Iris pigment epithelial cell (primary cell): ENCODE measurements at places on chromosomes 12 and 14.
A peak's percentile ranks its signal among the peaks of the same experiment; 100 is the strongest.

- peak; percentile 63 for DNase-seq
Measured at GRCh38 chr12:20475542-20475941, 107.2 kb downstream of the PDE3A start.

DNA sequence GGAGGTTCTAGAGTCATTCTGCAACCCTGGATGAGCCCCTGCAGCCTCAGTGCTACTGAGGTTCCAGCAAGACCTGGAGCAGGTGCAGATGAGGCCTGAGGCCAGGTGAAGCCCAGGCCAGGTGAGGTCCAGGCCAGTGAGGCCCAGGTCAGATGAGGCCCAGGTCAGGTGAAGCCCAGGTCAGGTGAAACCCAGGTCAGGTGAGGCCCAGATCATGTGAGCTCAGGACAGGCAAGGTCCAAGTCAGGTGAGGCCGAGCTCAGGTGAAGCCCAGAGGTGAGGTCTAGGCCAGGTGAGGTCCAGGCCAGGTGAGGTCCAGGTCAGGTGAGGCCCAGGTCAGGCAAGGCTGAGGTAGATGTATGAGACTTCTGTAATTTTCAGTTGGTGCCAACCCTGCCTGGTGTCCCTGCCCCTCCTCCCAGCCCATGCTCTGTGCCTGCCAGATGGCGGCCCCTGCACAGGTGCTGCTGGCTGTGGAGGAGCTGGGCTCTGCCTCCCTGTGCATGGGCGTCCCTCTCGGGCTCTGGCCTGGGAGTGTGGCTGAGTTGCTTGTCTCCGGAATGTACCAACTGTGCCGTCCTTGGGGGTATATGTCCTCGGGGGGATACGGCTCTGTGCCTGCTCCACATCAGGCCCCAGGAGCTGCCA lies 388.5 kb downstream of the TMEM121 start:
- DNase-seq = no peak

- peak; percentile 10 for DNase-seq
Measured at GRCh38 chr12:50024805-50025186, 498 bp downstream of the RACGAP1 start.

DNA sequence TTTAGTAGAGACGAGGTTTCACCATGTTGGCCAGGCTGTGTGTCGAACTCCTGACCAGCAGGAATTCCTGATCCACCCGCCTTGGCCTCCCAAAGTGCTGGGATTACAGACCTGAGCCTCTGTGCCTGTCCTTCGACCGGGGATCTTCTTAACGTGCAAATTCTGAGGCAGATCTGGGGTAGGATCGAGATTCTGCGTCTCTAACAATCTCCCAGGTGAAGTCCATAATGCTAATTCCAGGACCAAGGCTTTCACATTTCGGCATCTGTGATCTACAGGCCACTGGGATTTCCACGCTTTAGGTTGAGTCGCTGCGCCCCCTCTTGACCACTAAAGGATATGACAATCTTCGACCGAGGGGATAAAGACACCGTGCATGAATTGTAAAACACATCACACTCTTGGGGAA lies 24.8 kb downstream of the FOS start:
- DNase-seq = peak; percentile 69

DNA sequence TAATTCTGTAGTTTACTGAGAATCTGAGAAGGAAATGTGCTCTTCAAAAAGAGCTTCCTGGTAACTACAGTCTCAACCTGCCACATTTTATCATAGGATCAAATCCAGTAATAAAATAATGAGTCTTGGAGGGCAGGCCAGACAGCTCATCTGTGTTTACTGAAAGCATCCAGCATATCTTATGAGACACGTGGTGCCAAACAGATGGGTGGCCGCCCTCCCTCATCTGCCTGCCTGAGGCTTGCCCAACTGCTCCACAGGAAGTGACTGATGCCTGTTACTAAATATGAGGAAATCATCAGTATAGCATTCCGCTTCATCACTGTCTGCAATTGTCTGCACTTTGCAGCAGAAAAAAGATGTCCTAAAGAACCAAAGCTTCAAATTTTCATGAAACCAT lies 13.5 kb downstream of the DHRS7 start:
- peak; percentile 97 for DNase-seq

DNA sequence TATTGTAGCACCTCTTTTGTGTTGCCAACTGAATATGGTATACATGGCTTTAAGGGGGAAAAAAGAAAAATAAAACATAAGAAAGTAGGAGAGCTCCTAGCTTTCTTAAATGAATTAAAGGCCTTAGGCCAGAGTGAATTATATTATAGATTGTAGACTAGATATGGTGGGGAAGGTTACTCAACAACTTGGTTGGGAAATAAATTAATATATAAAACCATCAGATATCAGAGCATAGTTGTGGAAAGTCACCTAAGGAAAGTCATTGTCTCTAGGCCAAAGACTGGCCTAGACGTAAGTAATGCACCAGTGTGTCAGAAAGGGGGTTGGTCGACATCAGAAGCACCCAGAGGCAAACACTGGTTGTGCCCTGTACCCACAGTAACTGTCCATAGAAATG lies 391.8 kb downstream of the RAD51B start:
- no peak for DNase-seq

DNA sequence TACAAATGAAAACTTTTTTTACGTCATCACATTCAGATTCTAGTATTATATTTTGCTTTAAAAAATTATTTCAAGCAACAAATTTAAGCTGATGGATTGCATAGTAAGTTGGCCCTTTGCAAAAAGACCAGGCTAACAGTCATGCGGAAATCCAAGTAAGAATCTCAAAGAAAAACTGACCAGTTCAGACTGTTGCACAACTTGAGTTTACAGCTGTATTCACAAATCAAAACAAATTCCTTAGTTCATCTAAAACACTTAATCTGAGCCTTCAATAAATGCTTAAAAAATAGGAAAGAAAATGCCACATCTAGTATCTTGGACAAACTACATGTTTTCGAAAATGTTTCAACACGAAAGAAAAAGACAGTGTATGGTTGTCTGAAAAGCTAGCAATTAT lies 847 bp downstream of the CCDC59 start:
- DNase-seq = peak; percentile 11

GRCh38 chr14:28298156-28298555 lies 468.4 kb upstream of the FOXG1 start:
- peak; percentile 76 for DNase-seq

GRCh38 chr14:99592933-99593753 lies 10.9 kb downstream of the CCDC85C start:
- no peak for DNase-seq

GRCh38 chr14:65356327-65356836 lies 56.1 kb upstream of the FUT8 start:
- peak; percentile 61 for DNase-seq

GRCh38 chr12:124824195-124824594 lies 39.5 kb downstream of the SCARB1 start:
- peak; percentile 14 for DNase-seq

- DNase-seq = peak; percentile 5
Measured at GRCh38 chr14:48693793-48694192, 892.4 kb downstream of the RPS29 start.

DNA sequence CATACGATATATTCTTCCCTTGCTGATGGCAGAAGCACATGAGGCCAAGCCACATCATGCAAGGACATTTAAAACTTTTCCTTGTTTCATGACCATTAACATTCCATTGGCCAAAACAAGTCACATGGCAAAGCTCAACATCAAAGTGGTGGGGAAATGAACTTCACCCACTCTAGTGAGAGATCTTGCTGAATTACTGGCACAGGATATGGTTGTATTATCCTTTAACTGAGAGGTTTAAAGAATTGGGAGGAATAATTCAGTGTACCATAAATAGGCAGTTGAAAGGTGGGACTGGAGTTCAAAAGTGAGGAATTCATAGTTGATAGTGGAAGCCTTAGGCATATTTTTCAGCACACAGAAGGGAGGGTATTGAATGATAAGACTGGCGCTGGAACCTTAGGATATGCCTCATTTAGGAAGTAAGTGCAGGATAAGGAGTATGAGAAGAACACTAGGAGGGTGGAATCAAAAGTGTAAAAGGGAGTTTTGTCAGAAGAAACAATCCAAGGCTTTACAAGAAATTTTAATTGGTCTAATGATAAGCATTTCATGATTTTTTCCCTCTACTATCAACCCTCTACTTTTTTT lies 398.8 kb downstream of the C12orf75 start:
- no peak for DNase-seq

DNA sequence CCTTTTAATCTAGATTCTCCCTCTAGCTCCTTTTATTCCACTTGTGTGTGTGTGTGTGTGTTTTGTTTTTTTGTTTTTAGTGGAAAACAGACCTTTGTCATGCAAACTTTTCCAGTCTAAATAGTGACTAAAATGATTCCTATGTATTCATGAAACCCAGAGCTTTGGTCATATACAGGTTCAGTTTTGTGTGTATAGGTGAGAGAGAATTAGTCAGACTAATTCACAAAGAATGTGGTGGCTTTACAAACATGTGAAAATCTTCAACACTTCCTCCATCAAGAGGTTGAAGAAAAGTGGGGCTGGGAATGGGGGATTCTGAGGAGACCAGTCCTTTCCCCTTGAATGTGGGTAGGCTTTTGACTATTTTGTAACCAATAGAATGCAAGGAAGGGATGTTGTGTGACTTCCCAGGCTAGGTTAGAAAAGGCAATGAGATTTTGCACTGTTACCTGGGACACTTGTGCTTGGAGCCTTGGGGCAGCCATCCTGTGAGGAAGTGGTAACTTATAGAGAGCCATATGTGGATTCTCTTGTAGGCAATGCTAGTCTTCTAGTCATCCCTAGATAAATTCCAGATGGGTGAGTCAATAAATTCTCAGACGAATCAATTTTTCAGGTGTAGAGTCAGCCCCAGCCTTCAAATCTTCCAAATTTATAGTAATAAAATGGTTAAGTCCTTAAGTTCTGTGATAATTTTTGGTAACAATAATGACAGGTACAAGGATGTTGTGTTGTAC lies 236.1 kb downstream of the CEP128 start:
- no peak for DNase-seq

DNA sequence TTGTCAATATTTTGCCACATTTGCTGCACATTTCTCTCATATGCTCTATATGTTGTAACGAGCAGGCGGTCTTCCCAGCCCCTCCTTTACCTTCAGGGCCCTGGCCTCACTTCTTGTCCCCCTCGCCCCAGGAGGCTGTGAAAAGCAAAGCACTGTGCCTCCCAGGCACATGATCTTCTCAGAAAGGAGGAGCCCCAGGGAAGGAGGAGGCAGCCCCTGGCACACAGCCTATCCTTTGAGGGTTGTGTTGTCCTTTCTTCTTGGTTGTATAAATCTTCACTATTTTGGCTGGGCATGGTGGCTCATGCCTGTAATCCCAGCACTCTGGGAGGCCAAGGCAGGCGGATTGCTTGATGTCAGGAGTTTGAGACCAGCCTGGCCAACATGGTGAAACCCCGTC lies 77.0 kb downstream of the PPP2R5C start:
- DNase-seq = no peak

DNA sequence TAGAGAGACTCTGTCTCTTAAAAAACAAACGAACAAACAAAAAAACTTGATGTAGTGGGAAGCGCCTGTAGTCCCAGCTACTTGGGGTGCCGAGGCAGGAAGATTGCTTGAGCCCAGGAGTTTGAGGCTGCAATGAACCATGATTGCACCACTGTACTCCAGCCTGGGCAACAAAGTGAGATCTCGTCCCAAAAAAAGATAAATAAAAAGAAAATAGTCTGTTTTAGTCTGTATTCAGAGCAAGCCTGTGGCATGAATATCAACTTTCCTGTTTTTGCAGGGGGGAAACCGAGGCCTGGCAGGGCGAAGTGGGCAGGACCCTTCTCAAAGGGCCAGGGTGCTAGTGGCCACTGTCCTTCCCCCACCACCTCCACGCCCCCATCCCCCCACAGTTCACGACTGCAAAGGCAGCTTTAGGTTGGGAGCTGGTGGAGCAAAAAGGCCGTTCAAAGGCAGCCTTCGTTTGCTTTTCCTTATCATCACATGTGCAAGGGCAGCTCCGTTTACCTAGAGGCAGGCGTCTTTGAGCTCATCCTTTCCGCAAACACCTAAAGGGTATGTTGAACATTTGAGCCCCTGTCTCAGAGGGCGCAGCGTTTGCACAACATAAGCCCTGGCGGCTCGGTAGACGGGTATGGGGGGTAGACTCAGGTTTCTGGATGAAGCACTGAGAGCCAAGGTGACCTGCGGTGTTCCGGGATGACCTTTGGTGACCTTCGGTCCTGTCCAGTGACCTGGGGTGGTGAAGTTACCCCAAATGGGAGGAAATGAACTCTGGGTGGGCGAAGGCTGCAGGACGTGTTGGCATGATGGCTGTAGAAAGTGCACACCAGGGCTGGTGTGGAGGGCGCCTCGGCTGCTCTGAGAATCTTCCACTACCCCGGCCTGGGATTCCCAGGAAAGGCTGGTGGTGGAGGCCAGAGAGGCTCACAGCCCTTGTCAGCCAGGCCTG lies 8.7 kb upstream of the MEG3 start:
- DNase-seq = no peak

DNA sequence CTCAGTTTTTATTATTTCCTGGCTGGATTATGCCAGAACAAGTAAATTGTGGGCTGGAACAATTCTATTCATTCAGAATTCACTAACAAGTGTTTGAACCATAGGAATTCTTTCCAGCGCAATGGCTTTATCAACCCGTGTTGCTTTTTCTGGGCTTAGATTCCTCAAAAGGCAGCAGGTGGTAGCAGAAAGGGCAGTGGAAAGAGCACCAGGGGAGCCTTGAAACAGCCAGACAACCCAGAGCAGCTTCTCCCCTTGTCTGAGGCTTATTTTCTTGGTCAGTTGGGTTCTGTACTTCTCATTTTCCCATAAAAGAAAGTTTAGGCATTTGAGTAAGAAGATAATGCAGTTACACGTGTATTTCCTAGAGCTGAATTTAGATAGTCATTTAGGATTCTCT lies 130.7 kb downstream of the OTOGL start:
- peak; percentile 25 for DNase-seq

GRCh38 chr12:48980953-48981756 lies 3.0 kb downstream of the WNT1 start:
- no peak for DNase-seq

DNA sequence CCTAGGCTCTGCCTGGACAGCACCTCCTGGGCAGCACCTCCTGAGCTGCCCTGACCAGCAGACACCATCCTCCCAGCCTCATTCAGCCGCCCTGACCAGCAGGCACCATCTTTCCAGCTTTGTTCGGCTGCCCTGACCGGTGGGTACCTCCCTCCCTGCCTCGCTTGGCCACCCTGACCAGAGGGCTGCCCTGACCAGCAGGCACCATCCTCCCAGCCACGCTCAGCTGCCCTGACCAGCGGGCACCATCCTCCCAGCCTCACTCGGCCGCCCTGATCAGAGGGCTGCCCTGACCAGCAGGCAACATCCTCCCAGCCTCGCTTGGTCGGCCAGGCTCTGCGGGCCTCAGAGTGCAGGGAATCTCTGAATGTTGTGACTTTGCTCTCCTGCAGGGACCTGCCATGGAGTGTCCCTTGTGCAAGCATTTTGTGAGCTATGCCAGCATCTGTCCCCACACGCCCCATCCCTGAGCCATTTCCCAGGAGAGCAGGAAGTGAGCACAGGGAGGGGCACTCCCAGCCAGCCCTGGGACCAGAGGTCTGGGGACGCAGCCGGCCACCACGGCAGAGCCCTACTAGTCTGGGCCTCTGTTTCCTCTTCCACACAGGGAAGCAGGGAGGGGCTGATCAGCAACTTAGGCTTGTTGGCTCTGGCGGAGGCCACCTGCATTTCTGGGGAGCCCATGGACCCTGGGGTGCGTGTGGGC lies 265.5 kb downstream of the SEC23A start:
- DNase-seq = no peak
